ENCODE measurements at places on chromosomes 7 and 10. TPM values are rescaled to one million over a fixed set of nuclear protein-coding genes. Genes with fewer than 3 reads are reported as not detected.

DNA sequence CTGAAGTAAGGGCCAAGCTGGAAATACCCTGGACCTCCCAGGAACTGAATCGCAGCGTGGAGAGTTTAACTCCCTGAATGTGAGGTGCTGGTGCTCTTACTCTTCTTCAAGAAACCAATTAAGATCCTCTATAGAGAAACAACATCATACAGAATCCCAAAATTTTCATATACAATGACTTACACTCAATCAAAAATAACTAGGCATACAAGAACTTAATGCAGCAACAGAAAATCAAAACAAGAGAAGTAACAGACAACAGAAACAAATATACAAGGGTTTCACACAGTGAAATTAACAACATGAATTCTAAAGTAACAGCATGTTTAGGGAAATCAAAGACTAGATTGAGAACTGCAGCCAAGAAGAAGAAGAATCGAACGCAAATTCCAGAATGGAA is 37.7 kb downstream of the RNF216 start:
- H3K4me1 ChIP-seq: peaks cover 14% of the 10 kb centered on the region
- no peak overlapping the region for H3K4me3 ChIP-seq
- H3K27me3 ChIP-seq: no peaks in the 10 kb centered on the region
- no peak for DNase-seq

GRCh38 chr7:1298051-1298930 is 65.6 kb downstream of the UNCX start:
- H3K27me3 ChIP-seq: peaks cover 71% of the 10 kb centered on the region
- H3K27ac ChIP-seq: no peak overlapping the region
- no peak for DNase-seq

GRCh38 chr10:7188456-7189050 is 222.3 kb downstream of the SFMBT2 start:
- no peak for DNase-seq
- no peaks in the 10 kb centered on the region for H3K36me3 ChIP-seq
- peaks cover 13% of the 10 kb centered on the region for H3K27me3 ChIP-seq

DNA sequence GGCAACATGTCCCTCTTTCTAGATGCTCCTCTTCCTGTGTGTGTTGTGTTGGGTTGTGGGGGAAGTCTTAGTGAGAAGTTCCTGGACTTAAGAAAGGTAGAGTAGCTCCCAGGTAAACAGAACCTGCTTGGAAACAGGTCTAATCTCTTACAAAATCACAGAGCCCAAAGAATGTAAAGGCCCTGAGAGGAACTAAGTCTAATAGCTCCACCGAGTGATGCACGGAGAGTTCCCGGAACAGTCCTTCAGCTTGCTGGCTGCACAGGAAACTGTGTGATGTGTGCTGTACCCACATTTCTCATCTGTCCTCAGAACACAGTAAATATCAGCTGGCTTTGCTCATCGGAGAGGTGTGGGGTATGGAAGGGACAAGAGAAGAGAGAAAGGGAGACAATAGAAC is 182.6 kb upstream of the LYZL1 start:
- no peaks in the 10 kb centered on the region for H3K27me3 ChIP-seq
- H3K4me3 ChIP-seq: no peak overlapping the region
- no peak for DNase-seq

- H3K36me3 ChIP-seq: no peaks in the 10 kb centered on the region
- peaks cover 11% of the 10 kb centered on the region for H3K4me1 ChIP-seq
- H3K27ac ChIP-seq: no peak overlapping the region
- H3K4me3 ChIP-seq: no peak overlapping the region
- no peak for DNase-seq
Observed at GRCh38 chr10:36109399-36110023, 467.4 kb upstream of the FZD8 start.

DNA sequence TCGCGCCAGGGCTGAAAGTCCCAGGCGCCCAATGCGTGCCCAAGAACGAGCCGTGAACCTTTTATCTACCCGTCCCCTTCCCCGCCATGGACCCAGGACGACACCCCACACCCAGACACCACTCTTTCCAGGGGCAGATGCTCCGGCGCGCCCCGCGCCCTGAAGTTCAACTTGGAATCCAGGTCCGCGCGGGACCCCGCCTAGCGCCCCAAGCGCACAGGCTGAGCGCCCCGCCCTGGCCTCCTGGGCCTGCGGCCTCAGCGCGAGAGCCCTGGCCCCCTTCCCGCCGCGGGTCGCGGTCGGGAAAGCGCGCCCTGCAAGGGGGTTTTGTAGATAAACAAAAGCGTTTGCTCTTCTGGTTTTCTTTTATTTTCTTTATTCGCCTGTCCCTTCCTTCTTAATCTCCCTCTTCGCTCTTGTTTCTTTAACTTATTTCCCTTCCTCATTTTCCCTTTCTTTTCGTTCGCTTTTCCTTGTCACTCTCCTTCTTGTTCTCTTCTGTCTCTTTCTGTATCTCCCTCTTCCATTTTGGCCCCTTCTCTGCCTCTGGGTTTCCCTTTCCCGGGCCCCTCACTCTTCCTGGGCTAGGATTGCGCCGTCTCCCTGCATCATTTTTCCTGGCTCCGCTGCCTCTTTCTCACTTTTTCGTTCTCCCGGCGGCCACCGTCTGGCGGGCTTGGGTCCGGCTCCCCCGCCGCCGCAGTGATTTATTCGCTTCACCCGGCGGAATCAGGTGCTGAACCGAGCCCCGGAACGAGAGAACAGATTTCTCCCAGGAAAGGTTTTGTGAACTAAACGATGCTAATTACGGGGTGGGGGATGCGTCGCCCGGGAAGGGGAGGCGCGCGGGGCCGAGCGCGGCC is 15.3 kb upstream of the PAX2 start:
- H3K27ac ChIP-seq: no peak overlapping the region
- H3K27me3 ChIP-seq: peaks cover 84% of the 10 kb centered on the region
- DNase-seq: no peak
- H3K36me3 ChIP-seq: no peaks in the 10 kb centered on the region
- peaks cover 32% of the 10 kb centered on the region for H3K4me1 ChIP-seq
- H3K4me3 ChIP-seq: peak overlapping the region; percentile 57

- H3K36me3 ChIP-seq: no peaks in the 10 kb centered on the region
- no peaks in the 10 kb centered on the region for H3K27me3 ChIP-seq
- no peak for DNase-seq
- H3K4me1 ChIP-seq: peaks cover 9% of the 10 kb centered on the region
- H3K27ac ChIP-seq: no peak overlapping the region
- H3K4me3 ChIP-seq: no peak overlapping the region
Observed at GRCh38 chr7:84145892-84146291, 48.7 kb downstream of the SEMA3A start.

GRCh38 chr7:155644971-155645509 is 579 bp downstream of the RBM33 start:
- peaks cover 2% of the 10 kb centered on the region for H3K36me3 ChIP-seq
- H3K4me3 ChIP-seq: peak overlapping the region; percentile 94
- peaks cover 59% of the 10 kb centered on the region for H3K4me1 ChIP-seq
- H3K27ac ChIP-seq: peak overlapping the region; percentile 97
- peak; percentile 22 for DNase-seq
- H3K27me3 ChIP-seq: no peaks in the 10 kb centered on the region

DNA sequence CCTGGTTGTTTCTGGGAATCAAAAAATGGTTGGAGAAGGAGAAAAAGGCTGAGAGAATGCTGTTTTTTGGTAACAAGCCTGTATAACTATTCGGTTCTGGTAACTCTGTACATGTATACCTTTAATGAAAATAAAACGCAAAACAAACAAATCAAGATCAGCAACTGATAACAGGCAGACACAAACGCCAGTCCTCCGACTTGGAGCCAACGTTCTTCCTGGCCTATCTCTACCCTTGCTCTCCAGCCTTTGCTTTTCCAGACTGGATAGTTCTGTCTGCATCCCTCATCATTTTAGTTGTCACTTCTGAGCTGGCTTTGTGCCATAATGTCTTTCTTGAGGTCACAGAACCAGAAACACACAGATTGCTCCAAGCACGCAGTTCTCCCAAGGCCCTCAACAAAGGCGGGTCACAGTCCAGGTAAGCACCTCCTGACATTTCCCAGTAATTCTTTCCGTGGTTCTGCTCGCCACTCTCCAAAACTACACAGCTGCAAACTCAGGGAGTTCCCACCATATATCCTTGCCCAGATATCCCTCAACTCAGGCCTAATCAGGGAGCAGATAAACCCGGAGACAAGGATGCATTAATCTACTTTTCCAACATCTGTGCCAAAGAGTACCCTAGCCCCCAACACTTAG is 20.2 kb downstream of the HIP1 start:
- no peak overlapping the region for H3K27ac ChIP-seq
- DNase-seq: no peak
- H3K36me3 ChIP-seq: no peaks in the 10 kb centered on the region

GRCh38 chr10:13298748-13299436 is 972 bp downstream of the PHYH start:
- peak overlapping the region; percentile 74 for H3K4me3 ChIP-seq
- peaks cover 35% of the 10 kb centered on the region for H3K4me1 ChIP-seq
- no peaks in the 10 kb centered on the region for H3K27me3 ChIP-seq
- peak overlapping the region; percentile 96 for H3K27ac ChIP-seq
- H3K36me3 ChIP-seq: no peaks in the 10 kb centered on the region

GRCh38 chr7:131161103-131161502 is 166.6 kb upstream of the MKLN1 start:
- H3K27ac ChIP-seq: no peak overlapping the region
- no peak for DNase-seq
- peaks cover 8% of the 10 kb centered on the region for H3K27me3 ChIP-seq
- H3K4me1 ChIP-seq: peaks cover 13% of the 10 kb centered on the region

GRCh38 chr7:25698451-25699113 is 453.4 kb upstream of the NFE2L3 start:
- no peaks in the 10 kb centered on the region for H3K36me3 ChIP-seq
- H3K4me3 ChIP-seq: no peak overlapping the region
- H3K27me3 ChIP-seq: no peaks in the 10 kb centered on the region
- no peaks in the 10 kb centered on the region for H3K4me1 ChIP-seq
- DNase-seq: no peak

- H3K36me3 ChIP-seq: no peaks in the 10 kb centered on the region
- DNase-seq: no peak
- no peak overlapping the region for H3K4me3 ChIP-seq
- H3K27me3 ChIP-seq: no peaks in the 10 kb centered on the region
- no peak overlapping the region for H3K27ac ChIP-seq
Observed at GRCh38 chr7:49597805-49598204, 175.6 kb upstream of the VWC2 start.

DNA sequence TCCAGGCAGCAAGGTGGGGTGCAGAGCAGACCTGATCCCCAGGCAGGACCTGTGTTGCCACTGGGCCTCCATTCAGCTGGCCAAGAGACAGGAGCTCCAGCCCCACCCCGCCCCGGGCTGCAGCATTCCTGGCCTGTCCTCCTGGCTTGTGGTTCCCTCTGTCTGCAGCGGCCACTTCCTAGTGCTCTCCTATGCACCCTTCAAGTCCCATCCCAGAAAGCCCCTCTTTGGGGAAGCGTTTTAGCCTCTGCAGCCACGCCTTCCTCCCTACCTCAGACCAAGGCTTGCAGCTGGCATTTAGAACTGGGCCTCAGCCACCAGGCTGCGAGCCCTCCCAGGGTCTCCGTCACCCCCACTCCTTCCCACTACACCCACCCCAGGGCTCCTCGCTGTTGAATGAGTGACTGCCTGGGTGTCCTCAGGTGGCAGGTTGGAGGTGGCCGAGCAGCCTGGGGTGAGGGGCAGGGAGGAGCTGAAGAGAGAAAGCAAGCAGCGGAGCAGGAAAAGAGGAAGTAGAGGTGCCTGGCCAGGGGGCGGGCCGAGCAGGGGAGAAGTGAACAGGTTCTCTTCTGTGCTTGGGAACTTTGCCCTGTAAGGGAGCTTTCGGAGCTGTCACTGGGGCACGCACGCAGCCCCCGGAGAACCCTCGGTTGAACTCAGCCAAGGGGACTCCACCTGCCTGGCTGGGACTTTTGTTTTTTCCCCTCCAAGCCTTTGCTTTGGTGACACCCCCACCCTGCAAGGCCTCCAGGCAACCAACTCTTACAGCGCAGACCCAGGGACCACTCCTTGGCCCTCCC is 109.1 kb upstream of the TNRC18 start:
- DNase-seq: peak; percentile 66
- H3K36me3 ChIP-seq: peaks cover 7% of the 10 kb centered on the region

GRCh38 chr10:62250594-62251198 is 17.9 kb downstream of the RTKN2 start:
- H3K4me1 ChIP-seq: peaks cover 12% of the 10 kb centered on the region
- H3K4me3 ChIP-seq: no peak overlapping the region
- H3K27ac ChIP-seq: no peak overlapping the region
- no peaks in the 10 kb centered on the region for H3K27me3 ChIP-seq
- H3K36me3 ChIP-seq: no peaks in the 10 kb centered on the region

DNA sequence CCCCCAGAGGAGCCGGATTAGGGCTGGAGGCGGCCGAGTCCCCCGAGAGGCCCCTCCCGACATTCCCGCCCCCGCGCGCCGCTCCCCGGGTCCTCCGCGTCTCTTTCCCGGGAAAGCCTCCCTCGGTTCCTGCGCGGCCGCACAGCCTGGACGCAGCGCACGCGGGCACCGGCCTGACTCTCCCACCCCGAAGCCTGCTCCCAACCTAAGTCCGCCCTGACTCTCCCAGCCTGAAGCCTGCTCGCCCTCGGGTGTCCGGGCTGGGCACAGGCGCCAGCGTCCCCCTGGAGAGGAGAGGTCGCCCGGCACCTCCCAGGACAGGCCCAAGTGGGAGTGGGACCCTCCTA is 441 bp upstream of the VENTX start:
- H3K4me3 ChIP-seq: no peak overlapping the region
- no peaks in the 10 kb centered on the region for H3K4me1 ChIP-seq
- no peak overlapping the region for H3K27ac ChIP-seq
- no peak for DNase-seq

DNA sequence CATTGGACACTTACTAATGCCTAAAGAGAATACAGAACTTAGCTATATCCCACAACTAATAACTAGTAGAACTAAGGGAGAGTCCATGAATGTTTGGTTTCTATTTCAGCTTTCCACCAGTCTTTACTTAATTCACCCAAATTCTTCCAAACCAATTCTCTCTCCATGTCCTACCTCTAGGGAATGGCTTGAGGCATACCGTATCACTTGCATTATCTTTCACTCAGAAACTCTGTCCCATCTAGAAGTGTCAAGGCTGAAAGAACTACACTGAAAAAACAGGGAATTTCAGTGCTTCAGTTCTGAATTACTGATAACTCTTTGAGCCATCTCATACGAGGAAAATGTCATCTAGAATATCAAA is 758 bp downstream of the TMEM168 start:
- peaks cover 22% of the 10 kb centered on the region for H3K4me1 ChIP-seq
- H3K27me3 ChIP-seq: no peaks in the 10 kb centered on the region
- peak overlapping the region; percentile 93 for H3K27ac ChIP-seq
- peak overlapping the region; percentile 78 for H3K4me3 ChIP-seq
- H3K36me3 ChIP-seq: no peaks in the 10 kb centered on the region
- no peak for DNase-seq

ITGA8 gene
- total RNA-seq: not detected

C7orf33 gene
- not detected for total RNA-seq

TMEM273 gene
- not detected for total RNA-seq

PTER gene
- 6.1 TPM for total RNA-seq

PPP1R9A gene
- total RNA-seq: 18.2 TPM

CCDC172 gene
- total RNA-seq: not detected

STRIP2 gene
- 8.2 TPM for total RNA-seq

PON2 gene
- total RNA-seq: 202 TPM
